Right atrium auricular region (tissue), 2 donors: ENCODE measurements at places on chromosomes 5 and 9. TPM values are rescaled to one million over a fixed set of nuclear protein-coding genes. Genes with fewer than 3 reads are reported as not detected.

The CBY3 gene
- not detected for total RNA-seq

The RLN1 gene
- 0.71 TPM for total RNA-seq

The ZNG1E gene
- 15.9 TPM for total RNA-seq

The ARHGEF37 gene
- 13.7 TPM for total RNA-seq

The ADCY2 gene
- 3.3 TPM for total RNA-seq

The PCDHB15 gene
- total RNA-seq: 3.2 TPM

The GLDC gene
- not detected for total RNA-seq

The SLCO6A1 gene
- not detected for total RNA-seq

The GCNT1 gene
- 6.4 TPM for total RNA-seq

The C9orf50 gene
- not detected for total RNA-seq

The THG1L gene
- total RNA-seq: 4.8 TPM

The CTXN3 gene
- total RNA-seq: not detected

The BOD1 gene
- 36.9 TPM for total RNA-seq

The SUSD1 gene
- total RNA-seq: 6.2 TPM

The TOR2A gene
- total RNA-seq: 3.9 TPM

The RAB3C gene
- 0.07 TPM for total RNA-seq

The TNFAIP8 gene
- 5.6 TPM for total RNA-seq

The CCDC180 gene
- total RNA-seq: 0.98 TPM

The FOXD4L3 gene
- total RNA-seq: not detected

The CDC20B gene
- not detected for total RNA-seq

The ABCA1 gene
- 7.9 TPM for total RNA-seq

The TXNDC8 gene
- not detected for total RNA-seq

The PCDHGC4 gene
- 1.5 TPM for total RNA-seq

The EPB41L4B gene
- 30.4 TPM for total RNA-seq

The SPAAR gene
- total RNA-seq: 3.8 TPM

The FAM78A gene
- 55.3 TPM for total RNA-seq

The NIPAL4 gene
- total RNA-seq: 1.6 TPM

The ARHGEF39 gene
- total RNA-seq: 0.44 TPM

The ZNF366 gene
- 9.0 TPM for total RNA-seq

The LCN2 gene
- not detected for total RNA-seq

The PCDHGA7 gene
- total RNA-seq: 4.9 TPM

The DNAI1 gene
- not detected for total RNA-seq

The KCTD16 gene
- 0.04 TPM for total RNA-seq
